Effector CD4-positive, alpha-beta T cell (primary cell): ENCODE measurements at places on chromosomes 3 and 15.

GRCh38 chr15:59321000-59321689 lies 51.5 kb downstream of the MYO1E start:
- no peak for DNase-seq

DNA sequence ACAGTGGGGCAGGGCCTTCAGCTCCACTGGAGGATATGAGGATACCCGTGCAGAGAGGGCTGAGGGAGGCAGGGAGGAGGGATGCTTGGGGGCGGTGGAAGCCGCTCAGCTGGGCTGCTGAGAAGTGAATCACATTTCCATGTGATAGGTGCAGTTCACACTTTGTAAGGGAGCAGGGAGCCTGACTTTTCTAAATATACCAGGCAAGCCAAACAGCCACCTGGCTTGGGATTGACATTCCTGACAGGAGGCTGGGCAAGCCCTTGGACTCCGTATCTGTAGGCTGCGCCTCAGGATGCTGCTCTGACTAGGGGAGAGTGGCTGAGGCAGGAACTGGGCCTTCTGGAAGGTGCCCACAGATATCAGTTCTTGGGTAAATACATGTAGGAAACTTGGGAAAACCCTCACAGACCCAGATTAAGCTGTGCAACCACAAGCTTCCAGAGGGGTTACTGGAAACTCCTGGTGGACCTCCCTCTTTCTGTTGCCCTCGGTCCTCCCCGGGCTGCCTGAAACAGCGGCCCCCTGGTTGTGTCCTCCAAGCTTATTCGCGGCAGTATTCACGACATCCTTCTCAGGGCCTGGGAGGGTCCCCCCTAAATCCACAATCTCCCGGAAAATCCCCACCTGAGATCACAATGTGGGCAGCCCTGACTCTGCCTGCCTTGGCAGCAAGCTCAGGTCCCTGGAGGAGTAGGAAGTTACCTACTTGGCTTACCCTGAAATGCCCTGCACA lies 33.0 kb upstream of the ADCY5 start:
- DNase-seq: no peak

DNA sequence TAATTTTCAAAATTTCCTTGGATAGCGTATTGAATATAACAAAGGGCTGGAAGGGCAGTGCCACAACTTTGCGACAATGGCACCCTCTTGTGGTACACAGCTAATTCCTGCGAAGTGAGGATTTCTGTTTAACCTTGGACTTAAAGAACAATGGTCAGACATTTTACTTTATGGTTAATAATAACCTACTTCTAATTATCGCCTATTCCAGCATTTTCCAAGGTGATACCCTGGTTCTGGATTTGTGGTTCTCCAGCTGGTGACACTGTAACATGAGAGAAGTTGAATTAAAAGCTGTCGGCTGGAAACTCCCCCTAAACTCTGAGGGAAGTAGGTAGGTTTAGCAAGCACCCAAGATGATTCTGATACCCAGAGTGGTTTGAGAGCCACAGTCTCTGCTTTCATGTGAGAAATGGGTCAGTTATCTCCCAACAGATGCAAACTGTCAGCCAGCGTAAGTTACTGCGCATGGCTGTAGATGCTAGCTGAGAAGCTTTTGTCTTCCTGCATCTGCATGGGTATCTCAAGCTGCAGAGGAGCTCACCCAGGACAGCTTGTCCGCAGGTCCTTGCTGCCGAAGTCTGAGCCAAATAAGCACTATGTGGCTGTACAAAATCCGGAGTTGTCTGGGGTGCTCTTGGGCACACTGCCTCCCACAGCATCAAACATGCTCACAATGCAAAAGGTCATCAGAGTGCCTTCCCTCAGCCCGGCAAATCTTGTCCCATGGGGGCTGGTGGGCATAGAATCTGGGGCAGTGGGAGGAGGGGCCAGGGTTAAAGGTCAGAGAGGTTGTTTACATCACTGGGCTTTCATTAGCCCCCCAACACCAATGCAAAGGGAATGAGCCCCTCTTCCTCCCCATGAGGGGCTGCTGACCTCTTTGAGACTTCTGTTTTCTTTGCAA lies 6.6 kb upstream of the CHSY1 start:
- DNase-seq: peak; percentile 27

- DNase-seq: no peak
These were observed 799.9 kb downstream of the AGBL1 start for GRCh38 chr15:86879250-86880229.

DNA sequence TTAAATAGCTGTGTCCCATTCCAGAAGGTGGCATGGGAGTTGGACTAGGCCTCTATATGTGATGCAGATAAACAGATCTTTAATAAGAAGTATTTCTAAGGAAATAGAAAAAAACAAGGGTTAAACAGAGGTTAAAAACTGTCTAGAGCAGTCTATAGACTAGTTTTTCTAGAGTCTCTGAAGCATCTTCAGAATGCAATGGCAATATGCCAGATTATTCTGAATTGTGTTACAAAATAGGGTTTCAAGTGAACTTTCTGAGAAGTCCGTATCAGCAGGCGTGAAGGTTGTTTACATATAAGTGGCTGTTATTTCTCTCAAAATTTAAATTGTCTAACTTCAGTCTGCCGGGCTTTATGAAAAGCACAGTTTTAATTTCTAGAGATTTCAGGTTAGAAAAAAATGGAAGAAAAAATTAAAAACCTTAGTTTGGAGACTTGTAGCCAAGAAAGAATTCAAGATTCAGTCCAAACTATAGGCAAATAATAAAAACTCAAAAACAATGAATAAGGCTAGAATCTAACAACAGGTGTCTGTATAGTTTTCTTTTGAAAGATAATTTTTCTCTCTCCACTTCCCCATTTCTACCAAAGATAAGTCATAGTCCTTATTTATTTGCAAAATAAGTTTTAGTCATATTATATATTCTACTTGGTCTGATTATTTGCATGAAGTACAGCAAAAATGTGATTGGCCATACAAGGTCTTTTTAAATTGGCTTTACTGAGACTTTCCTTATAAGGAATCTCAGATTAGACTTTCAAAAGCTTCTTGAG lies 55.2 kb downstream of the OSTN start:
- DNase-seq: no peak

- DNase-seq: no peak
These were observed 6.5 kb downstream of the TWF2 start for GRCh38 chr3:52232279-52233107.

DNA sequence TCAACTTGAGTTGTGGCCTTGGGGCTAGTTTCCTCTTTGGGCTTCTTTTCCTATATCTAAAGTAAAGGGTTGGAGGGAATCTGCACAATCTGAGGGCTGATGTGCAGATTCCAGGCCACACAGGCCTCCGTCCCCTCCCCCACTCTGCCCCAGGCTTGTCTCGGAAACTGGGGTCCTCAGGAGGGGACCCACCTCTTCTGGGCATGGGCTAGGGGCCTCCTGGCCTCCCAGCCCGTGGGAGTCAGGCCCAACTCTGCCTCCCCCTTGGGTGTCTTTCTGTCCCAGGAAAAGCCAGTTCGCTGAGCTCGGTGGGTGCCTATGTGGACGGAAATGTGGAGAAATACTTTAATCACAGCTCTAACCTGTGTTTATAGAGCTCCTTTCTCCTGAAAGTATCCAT lies 4.8 kb downstream of the SMAD6 start:
- no peak for DNase-seq

DNA sequence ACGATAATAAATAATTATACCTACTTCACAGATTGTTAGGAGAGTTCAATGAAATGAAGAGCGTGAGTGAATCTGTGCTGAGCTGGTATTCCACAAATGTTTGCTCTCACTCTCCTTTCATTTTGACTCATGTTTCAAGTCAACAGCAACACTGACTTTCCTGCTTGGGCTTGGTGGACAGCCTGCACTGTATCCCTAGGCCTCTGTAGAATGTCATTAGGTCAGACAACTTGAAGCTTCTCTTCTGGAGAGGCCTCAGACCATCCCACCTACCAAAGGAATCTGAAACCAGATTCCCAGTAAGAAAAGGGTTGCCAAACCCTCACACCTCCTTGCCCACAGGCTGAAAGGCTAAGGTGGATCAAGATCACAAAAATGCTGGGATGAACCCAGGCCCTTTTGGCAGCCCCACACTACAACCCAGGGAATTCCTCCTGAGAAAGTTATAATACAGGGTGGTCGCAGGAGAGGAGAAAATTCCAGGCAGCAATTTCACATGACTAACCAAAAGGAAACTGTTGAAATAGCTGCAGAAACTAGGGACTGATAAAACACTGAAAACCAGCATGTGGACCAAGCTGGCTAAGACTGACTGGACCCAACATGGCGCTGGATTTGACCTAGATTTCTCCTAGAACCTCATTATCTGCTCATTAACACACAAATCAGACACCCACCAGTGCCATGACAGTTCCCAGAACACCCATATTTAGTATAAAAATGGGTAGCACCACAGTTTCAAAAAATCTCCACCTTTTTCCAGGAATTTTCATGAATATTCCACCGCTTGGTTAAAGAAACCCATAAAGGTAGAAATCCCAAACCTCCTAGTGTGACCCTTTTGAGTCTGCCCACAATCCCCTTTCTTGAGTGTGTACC lies 57.0 kb upstream of the ZNF148 start:
- DNase-seq: no peak

DNA sequence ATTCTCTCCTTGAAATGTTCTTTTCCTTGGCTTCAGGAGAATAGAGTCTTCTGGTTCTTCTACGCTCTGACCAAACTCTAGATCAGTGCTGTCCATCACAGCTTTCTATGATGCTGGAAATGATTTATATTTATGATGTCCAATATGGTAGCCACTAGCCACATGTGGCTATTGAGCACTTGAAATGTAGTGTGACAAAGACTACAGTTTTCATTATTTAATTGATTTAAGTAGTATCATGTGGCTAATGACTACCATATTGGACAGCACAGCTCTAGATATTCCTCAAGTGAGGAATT lies 2.9 kb downstream of the LNP1 start:
- DNase-seq: no peak

GRCh38 chr3:157542711-157543500 lies 39.7 kb upstream of the VEPH1 start:
- DNase-seq: no peak

- DNase-seq: no peak
These were observed 112.5 kb downstream of the RPLP1 start for GRCh38 chr15:69565066-69565655.

GRCh38 chr15:73711526-73711925 lies 27.3 kb downstream of the CD276 start:
- DNase-seq: no peak

DNA sequence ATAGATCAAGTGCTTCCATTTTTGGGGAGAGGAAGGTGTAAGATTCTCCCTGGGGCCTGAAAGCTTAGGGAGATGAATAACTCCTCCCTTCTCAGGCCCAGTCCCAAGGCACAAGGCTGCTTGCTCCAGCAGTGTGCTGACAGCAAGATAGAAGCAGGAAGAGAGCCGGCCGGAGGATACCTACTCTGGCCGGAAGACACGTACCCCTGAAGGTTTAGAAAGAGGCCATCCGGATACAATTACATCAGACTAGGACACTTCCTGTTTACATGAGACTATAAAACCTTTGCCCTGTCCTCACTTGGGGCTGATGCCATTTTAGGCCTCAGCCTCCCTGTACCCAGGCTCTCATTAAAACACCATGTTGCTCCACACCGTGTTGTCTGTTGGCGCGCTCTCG lies 329.9 kb downstream of the SV2B start:
- DNase-seq: no peak

DNA sequence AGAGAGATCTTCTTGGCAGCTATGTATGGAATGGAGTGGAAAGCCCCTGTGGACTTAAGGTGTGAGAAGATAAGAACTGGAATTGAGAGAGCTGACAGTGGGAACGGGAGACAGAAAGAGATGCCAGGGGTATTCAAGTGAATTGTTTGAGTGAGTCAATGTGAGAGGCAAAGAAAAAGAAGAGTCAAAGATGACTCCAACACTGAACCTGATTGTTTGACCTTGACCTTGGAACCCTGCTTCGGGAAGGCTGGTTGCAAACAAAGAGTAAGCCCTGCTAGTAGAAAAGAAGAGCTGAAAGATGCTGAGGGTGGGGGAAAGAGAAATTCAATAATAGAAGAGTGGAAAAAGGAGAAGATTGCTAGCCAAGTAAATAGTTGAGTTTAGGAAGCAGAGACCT lies 238.6 kb downstream of the BBX start:
- DNase-seq: no peak

GRCh38 chr15:89090791-89091626 lies 2.8 kb downstream of the ABHD2 start:
- peak; percentile 31 for DNase-seq

- no peak for DNase-seq
These were observed 25.9 kb upstream of the SLC41A3 start for GRCh38 chr3:126109880-126110235.

DNA sequence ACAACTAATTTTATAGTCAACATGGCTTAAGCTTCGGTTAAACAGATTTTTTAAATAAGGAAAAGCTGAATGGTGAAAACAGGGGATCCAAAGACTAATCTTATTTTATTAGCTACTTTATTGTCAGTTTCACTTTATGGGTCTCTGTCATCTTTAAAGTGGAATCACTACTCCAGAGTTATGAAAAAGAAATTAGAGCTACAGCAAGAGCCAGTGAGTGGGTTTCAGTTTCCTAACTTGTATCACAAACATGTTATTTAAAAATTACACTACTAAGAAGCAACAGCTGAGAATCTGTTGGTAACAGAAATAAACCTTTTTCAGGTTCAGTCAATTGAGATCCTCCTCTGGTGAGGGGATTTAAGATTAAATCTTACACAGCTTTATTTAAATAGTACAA lies 10.0 kb downstream of the PHC3 start:
- no peak for DNase-seq

DNA sequence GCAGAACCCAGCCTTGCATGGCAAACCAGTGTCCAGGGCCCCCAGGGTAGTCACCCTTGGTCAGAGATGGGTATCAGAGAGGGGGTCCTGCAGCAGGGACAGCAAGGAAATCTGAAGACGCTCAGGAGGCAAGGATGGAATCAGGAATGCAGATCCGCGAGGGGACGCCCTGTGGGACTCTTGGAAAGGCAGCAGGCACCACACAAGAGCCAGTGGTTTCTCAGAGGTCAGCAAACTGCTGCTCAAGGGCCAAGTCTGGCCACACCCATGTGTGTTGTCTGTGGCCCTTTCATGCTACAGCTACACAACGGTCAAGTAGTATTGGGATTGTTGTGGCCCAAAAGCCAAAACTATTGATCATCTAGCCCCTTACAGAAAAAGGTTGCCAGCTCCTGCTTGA lies 69.7 kb downstream of the ST8SIA2 start:
- DNase-seq: no peak

GRCh38 chr15:45751629-45752028 lies 116.8 kb downstream of the SQOR start:
- no peak for DNase-seq

DNA sequence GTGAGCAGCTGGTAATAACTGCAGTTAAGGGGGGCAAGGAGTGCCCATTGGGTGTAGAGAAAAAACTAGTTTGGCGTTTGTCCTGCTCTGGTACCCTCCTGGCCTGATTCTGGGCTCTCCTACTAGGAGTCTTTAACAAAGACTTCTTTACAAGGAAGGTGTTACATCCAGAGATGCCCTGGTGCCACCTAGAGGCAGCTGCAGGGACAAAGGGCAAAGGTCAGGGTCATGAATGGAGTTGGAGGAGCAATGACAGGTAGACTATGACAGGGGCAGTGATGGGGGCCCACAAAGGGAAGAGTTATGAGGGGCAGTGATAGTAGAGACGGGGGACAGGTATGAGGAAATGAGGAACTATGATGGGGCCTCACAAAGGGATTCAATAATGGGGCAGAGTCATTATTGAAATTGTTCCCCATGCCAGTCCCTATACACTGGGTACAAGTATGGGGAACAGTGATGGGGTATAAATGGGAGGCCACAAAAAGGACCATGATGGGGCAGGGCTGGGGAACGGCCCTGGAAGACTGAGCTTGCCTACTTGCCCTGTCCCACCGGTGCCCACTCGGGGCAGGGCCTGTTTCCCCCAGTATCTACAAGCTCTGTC lies 7.9 kb downstream of the CCDC71 start:
- peak; percentile 58 for DNase-seq
